ENCODE measurements at places on chromosomes 4 and X.

- DNase-seq, result peak; percentile 18
These were observed 25.8 kb downstream of the OTUD6A start for GRCh38 chrX:70087857-70088630.

GRCh38 chr4:13627178-13627605 lies 333 bp downstream of the BOD1L1 start:
- no peak for DNase-seq

DNA sequence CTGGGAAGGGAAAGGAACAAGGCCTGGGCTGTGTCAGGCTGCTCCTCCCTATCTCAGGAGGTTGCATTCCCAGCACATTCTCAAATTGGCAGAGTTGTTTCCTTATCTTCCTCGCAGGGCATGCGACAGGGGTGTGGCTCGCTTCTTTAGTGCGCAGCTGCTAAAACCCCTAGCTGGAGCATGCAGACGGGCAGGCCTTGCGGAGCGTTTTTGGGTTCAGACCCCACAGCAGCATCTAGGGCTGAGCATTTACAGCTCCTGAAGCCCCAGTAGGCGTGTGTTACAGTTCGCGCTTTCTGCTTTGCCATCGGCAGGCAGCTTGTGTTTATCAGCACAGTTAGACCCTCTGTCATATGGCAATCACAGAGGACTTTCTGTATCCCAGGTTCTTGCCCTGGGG lies 392.4 kb downstream of the TECRL start:
- DNase-seq, result no peak

DNA sequence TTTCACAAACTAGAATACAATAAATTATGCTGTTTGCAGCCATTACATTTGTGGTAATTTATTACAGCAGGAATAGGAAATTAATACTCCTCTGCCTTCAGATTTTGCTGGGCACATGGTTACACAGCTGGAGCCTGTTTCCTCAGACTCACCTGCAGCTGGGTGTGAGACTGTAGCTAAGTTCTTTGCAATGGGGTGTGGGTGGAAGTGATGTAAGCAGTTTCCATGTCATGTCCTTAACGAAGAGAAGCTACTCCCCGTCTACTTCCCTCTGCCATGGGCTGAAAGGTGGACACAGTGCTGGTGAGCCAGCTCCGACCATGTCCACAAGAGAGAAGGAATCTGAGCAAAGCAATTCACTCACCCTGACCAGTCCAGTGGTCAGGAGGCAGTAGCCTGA lies 18.2 kb downstream of the SH3KBP1 start:
- DNase-seq, result no peak

- no peak for DNase-seq
These were observed 320.4 kb upstream of the SLC7A11 start for GRCh38 chr4:138562544-138562991.

DNA sequence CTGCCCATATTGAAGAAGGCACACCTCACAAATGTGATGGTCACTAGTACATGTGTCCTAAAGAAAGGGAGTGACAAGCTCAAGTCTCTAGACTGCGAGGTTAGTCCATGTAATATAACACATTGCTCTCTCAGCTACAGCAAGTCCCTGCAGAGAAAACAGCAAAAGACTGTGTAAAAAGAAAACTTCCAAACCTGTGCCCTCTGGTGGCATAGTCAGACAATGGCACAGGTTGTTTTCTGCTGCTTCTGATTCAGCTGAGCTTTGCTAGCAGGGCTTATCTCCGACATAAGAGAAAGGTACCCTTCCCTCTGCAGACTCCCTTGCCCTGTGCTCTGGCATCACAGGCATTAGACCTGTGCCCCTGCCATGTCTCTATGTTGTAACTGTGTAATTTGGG lies 1.4 kb upstream of the SERPINA7 start:
- DNase-seq, result no peak

DNA sequence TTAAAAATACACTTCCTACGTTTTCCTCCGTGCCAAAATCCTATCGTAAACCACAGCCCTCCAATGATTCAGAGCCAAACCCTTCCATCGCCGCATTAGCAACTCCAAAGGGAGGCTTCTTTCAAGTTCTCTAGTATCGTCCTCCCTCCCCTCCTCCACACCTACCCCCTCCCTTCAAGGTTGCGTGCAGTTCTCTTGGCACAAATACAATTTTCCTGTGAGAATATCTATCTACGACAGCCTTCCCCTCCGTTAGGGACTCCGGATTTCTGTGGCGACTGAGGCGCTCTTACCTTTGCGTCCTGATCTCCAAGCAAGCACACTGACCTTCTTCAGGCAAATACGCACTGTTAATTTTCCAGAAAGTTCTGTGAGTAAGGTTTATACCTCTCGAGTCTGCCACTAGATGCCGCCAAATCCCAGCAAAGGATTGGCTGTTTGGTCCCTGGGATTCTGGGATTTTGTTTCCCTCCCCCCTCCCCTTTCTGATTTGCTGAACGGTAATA lies 1.2 kb upstream of the MORF4L2 start:
- peak; percentile 52 for DNase-seq

GRCh38 chr4:101259876-101260275 lies 87.5 kb downstream of the PPP3CA start:
- no peak for DNase-seq

DNA sequence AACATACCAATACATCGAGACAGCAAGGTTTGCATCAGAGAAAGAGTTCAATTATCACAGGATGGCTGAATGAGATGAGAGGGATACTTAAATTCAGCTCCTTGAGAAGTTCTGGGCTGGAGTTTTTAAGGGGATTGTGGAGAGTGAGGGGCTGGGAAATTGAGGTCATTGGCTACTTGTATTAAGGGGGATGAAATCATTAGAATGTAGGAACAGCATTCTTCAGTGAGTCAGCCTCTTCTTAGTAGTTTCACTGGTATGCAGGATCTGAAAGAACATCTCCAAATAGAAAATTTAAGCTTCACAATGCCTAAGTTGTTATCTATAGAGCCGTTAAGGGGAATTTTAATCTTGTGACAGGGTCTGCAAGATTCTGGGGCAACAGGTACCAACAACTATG lies 211.6 kb upstream of the TAPT1 start:
- DNase-seq, result no peak

GRCh38 chr4:88188738-88189417 lies 30.4 kb upstream of the ABCG2 start:
- DNase-seq, result no peak

DNA sequence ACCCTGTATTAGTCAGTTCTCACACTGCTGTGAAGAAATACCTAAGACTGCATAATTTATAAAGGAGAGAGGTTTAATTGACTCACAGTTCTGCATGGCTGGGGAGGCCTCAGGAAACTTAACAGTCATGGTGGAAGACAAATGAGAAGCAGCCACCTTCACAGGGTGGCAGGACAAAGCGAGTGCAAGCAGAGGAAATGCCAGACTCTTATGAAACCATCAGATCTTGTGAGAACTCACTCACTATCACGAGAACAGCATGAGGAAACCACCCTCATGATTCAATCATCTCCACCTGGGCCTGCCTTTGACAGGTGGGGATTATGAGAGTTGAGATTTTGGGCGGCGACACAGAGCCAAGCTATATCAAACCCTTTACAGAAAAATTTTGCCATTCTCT lies 722.4 kb downstream of the RAB28 start:
- DNase-seq, result no peak

GRCh38 chr4:77010841-77011354 lies 61.3 kb downstream of the SEPTIN11 start:
- DNase-seq, result no peak

DNA sequence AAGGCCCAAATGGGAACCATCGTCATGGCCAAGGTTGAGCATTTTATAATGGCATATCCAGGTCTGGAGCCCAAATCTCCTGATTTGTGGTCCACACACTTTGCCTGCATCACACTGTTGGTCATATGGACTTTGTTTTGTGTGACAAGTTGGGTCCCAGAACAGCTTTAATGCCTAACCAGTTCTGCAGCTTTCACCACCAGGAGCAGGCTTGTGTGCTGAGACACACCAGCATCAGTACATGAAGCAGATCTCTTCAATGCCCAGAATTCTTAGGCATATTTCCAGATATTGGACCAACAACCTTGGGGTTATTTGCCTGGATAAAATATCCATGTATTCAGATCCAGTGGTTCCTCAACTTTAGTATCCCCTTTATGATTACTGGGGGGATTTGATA lies 371.3 kb downstream of the FBXW7 start:
- DNase-seq, result no peak

GRCh38 chrX:16459008-16459407 lies 190.9 kb upstream of the S100G start:
- no peak for DNase-seq

GRCh38 chrX:51047950-51048349 lies 137.4 kb downstream of the BMP15 start:
- no peak for DNase-seq

GRCh38 chr4:73945140-73945539 lies 36.7 kb downstream of the PF4 start:
- no peak for DNase-seq

GRCh38 chr4:9949573-9949972 lies 71.7 kb downstream of the SLC2A9 start:
- DNase-seq, result no peak

GRCh38 chrX:53728506-53728905 lies 42.0 kb upstream of the HUWE1 start:
- DNase-seq, result no peak

DNA sequence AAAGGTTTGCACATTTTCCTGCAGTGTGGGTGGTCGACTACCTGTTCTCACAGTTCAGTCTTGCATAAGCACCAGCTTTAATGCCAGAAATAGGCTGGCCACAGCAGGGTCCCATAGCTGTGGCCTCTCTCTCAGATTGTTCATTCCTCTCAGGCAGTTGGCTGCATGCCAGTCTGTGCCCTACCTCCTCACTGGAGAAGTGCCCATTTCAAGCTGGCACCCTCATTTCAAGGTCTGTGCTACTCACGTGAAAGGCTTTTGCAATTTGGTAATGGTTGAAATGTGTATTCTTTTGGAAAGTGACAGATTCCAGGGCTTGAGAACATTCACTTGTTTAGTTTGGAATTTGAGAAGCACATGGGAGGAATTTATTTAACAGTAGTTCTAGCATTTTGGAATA lies 28.9 kb upstream of the MTMR1 start:
- DNase-seq, result peak; percentile 34

GRCh38 chr4:172099376-172099775 lies 286.2 kb downstream of the GALNTL6 start:
- DNase-seq, result no peak

DNA sequence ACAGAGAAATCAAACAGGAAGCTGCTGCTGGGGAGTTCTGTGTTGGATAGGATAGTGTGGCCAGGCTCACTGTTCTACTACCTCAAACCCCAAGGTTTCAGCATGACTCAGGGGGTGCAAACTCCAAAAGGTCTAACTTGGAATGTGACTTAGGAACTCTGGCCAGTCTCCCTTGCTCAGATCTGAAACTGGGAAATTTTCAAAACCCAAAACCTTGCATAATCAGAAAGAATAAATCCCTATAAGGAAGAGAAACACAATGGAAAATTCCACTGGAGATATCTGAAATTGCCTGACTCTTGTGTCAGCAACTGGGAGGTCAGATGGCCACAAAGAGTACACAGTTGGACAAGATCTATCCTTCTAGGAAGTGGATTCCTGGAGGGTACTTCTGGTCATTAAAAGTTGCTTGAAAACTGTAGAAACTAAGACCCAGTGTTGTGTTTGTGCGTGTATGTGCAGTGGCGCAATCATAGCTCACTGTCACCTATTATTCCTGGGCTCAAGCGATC lies 58.0 kb downstream of the PPEF2 start:
- no peak for DNase-seq

DNA sequence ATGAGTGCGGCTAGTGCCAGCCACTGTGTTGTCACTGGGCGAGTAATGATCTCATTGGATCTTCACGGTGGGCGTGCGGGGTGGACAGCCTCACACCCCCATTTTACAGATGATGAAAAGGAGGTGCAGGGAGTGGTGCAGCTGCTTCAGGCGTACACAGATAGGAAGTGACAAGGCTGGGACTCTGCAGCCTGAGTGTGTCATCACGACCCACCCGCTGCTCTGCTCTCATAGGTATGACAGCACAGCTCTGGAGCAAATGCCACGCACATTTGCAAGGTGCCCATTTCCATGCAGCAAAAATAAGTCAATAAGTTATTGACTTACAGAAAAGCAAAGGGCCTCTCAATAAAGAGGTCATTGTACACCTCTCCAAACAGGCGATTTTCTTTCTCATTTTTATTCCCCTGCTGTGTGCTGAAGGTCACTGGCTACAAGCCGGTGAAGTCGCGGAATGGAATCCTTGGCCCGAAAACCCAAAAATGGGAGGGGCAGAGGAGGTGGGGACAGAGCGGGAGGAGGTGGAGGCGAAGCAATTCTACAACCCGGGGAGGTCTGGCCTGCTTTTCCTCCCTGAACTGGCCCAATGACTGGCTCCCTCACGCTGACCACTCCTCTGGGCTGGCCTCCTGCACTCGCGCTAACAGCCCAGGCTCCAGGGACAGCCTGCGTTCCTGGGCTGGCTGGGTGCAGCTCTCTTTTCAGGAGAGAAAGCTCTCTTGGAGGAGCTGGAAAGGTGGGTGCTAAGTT lies at the start of gene SOD3:
Gene SOD3 (plus strand): TSS at position 658 of the 750 bp plus-strand sequence. CDS start 3,949 bp downstream, outside the sequence.
- no peak for DNase-seq

DNA sequence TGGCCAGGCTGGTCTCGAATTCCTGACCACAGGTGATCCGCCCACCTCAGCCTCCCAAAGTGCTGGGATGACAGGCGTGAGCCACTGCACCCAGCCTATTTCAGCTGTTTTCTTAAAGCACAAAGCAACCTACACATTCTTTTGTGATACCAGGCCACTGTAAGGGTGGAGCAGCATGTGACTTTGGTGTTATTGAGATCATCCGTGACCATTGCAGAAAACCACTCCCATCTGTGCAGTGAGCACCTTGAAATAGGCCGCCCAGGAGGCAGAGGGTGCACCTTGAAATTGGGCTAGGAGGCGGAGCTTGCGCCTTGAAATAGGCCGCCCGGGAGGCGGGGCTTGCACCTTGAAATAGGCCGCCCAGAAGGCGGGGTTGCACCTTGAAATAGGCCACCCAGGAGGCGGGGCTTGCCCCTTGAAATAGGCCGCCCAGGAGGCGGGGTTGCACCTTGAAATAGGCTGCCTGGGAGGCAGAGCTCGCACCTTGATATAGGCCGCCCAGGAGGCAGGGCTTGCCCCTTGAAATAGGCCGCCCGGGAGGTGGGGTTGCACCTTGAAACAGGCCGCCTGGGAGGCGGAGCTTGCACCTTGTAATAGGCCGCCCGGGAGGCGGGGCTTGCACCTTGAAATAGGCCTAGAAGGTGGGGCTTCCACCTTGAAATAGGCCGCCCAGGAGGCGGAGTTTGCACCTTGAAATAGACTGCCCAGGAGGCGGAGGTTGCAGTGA lies 9.0 kb upstream of the SLC25A6 start:
- DNase-seq, result no peak

- DNase-seq, result no peak
These were observed 350.9 kb downstream of the MID1IP1 start for GRCh38 chrX:39152106-39152649.

GRCh38 chr4:104488151-104488550 lies 6.5 kb downstream of the CXXC4 start:
- DNase-seq, result no peak

- DNase-seq, result no peak
These were observed 109.5 kb upstream of the CDX4 start for GRCh38 chrX:73337366-73337765.

GRCh38 chr4:159205466-159205865 lies 102.6 kb downstream of the RAPGEF2 start:
- DNase-seq, result no peak
